ENCODE measurements at places on chromosomes 1 and 21. TPM values are rescaled to one million over a fixed set of nuclear protein-coding genes. Genes with fewer than 3 reads are reported as not detected.
A peak's percentile ranks its signal among the peaks of the same experiment; 100 is the strongest.

Gene TCHHL1
- total RNA-seq: not detected

Gene SPOCD1
- total RNA-seq: 0.99 TPM

Gene OR10Z1
- not detected for total RNA-seq

Gene DDR2
- 3.4 TPM for total RNA-seq

DNA sequence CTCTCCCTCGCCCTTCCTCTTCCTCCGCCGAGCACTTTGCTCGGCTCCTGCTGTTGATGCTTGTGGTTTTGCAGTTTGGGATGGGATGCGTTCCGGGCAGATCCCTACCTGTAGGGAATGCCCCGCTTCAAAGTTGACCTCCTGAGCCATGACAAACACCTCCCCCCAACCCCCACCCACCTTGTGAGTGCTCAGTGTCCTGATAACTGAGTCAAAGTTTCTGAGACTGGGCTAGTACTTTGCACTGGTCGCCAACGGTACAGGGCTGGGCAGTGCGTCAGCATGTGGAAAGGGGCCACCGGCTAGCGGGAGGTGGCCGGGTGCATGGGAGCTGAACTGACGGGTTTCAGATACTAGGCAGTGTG, 771 bp downstream of the RABGAP1L start:
- DNase-seq: peak; percentile 41

DNA sequence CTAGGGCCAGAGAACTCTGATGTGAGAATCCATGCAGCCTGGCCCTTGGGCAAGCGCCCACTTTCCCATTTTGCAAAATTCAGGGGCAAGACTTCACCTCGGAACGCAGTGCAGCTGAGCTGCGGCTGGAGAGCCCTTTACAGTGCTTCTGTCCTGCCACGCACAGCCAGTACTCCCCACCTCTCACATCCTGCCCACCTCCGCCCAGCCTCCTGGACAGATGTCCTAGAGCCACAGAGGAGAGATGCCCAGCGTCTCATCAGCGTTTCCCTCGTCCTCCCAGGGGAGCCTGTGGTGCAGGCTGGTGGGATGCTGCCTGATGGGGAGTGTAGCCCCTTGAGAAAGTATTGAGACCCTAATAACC, 29.6 kb downstream of the RUNX3 start:
- DNase-seq: no peak

All from lung microvascular endothelial cell (primary cell).